ENCODE measurements at places on chromosomes 6 and 20.
A peak's percentile ranks its signal among the peaks of the same experiment; 100 is the strongest.

DNA sequence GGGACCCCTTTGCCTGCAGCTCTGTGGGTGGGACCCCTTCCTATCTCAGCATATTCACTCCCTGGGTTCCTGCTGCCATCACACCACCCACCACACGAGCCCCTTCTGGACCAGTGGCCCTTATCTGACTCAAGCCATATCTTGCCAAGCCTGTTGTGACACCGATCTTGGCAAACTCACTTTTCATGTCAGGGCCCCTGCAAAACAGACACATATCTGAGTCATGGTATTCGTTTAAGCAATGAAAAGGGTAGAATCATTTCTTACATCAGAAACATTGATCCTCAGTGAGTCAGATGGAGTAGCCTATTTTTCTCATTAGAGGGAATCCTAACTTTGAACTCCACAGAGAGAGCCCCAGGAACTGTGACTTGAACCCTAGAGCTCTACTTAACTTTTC lies 10.6 kb downstream of the RAET1E start:
- DNase-seq, result no peak

GRCh38 chr6:42402184-42402583 lies 49.5 kb downstream of the TRERF1 start:
- no peak for DNase-seq

DNA sequence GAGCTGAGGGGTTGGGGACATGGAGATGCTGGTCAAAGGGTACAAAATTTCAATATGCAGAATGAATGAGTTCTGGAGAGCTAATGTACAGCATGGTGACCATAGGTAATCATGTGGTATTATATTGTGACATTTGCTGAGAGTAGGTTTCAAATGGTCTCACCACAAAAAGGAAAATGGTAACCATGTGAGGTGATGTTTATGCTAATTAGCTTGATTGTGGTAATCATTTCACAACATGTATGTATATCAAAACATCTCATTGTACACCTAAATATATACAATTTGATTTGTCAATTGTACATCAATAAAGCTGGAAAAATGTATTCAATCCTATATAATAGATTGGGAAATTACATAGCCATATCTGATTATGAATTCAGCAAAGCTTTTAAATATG lies 29.5 kb upstream of the TMEM14A start:
- no peak for DNase-seq

GRCh38 chr6:33028220-33028849 lies 18.9 kb upstream of the HLA-DOA start:
- DNase-seq, result peak; percentile 70

DNA sequence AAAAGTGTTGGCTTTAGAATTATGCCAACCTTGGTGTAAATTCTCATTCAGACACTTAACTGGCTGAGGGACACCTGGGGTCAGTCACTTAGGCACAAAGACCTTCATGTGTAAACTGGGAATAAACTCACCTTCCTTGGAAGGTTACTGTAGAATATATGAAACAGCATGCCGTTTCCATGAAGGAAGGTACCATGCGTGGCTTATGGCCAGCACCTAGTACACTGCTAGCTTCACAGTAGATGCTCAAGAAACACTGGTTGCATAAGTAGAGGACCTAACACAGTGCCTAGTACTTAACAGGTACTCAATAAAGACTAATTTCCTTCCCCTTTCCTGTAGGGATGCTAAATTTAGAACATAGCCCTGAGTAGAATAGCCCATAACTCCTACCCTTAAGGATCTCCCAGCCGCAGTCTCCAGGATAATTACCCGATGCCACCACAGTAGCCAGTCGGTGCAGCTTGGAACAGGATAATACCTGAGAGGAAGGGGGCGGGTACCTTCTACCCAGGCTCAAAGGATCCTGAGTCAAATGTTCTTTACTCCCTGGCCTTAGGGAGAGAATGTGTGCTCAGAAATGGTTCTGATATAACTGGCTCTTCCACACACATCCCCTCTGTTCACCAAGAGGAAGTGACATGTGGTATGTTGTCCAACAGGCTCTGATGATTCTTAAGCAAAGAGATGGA lies 3.6 kb downstream of the BCL2L1 start:
- peak; percentile 46 for DNase-seq

GRCh38 chr6:168527451-168528210 lies 86.6 kb downstream of the SMOC2 start:
- no peak for DNase-seq

GRCh38 chr20:56845546-56846086 lies 216.5 kb downstream of the TFAP2C start:
- no peak for DNase-seq

- peak; percentile 90 for DNase-seq
Observed at GRCh38 chr20:4896971-4897497, 104.3 kb downstream of the SLC23A2 start.

- no peak for DNase-seq
Observed at GRCh38 chr6:154606457-154606856, 96.0 kb upstream of the CNKSR3 start.

GRCh38 chr6:116221067-116221466 lies 32.8 kb downstream of the TSPYL4 start:
- DNase-seq, result no peak

DNA sequence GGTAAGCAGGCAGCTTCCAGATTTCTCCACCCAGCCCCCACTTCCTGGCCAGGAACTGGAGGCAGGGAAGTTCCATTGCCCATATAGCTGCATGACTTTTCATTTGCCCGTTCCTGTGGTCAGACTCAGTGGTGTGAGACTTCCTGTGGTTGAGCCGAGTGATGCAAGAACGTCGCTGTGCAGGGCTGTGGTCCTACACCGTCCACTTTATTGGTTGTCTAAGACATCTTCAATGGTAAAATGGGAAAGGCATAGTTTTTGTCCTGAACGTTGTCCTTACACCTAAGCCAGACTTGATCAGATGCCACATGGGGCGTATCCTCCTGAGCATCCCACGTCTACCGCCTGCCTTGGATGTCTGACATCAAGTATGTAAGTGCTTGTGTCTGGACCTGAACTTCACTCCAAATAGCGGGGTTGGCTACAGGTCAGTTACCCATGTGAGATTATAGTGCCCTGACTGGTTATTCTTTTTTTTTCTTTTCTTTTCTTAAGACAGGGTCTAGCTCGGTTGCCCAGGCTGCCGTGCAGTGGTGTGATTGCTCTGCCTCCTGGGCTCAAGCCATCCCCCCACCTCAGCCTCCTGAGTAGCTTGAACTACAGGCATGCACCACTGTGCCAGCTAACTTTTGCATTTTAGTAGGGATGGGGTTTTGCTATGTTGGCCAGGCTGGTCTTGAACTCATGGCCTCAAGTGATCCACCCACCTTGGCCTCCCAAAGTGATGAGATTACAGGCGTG lies 25.9 kb upstream of the GTSF1L start:
- DNase-seq, result no peak

GRCh38 chr6:111758608-111759329 lies 114.5 kb downstream of the FYN start:
- DNase-seq, result no peak

DNA sequence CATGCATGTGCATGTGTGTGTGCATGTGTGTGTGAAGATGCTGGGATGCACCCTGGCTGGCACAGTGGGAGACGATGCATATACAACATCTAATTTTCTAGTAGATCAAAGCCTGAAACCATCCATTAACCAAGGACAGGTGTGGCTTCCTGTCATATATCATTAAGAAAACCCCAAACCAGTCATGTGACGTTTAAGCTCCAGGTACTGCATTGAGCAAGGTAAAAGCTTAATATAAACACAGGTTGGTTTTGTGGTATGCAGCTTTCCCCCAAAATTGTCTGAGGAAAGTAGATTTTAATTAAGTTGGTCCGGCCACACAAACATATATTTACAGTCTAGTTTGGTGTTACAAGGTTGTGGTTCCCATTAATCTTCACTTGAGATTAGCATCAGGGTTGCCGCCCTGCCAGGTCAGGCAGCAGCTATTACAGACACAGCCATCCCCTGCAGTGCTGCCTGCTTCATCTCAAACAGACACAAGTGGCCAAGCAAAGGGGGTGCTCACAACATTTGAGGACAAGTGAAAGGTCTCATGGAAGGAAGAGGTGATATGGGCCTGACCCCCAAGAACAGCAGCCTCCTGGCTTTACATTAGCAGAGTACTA lies 48.6 kb upstream of the NAA20 start:
- DNase-seq, result no peak

GRCh38 chr6:43391440-43392031 lies 22.1 kb upstream of the ZNF318 start:
- no peak for DNase-seq

- no peak for DNase-seq
Observed at GRCh38 chr6:148479497-148479896, 136.9 kb downstream of the SASH1 start.

GRCh38 chr6:42440778-42441696 lies 10.7 kb downstream of the TRERF1 start:
- peak; percentile 95 for DNase-seq

- no peak for DNase-seq
Observed at GRCh38 chr6:33259032-33259431, 12.6 kb downstream of the VPS52 start.

DNA sequence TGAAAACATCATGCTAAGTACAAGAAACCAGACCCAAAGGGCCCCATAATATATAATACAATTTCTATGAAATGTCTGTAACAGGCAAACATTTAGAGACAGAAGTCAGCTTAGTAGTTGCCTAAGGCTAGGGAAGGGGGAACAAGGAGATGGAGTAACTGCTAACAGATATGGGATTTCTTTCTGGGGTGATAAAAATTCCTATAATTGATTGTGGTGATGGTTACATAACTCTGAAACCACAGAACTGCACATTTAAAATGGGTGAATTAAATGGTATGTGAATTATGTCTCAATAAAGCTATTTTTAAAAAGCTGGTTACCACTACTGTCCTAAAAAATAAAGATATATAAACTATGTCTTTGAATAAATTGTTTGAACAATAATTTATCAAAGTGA lies 3.2 kb downstream of the CEP162 start:
- DNase-seq, result no peak

DNA sequence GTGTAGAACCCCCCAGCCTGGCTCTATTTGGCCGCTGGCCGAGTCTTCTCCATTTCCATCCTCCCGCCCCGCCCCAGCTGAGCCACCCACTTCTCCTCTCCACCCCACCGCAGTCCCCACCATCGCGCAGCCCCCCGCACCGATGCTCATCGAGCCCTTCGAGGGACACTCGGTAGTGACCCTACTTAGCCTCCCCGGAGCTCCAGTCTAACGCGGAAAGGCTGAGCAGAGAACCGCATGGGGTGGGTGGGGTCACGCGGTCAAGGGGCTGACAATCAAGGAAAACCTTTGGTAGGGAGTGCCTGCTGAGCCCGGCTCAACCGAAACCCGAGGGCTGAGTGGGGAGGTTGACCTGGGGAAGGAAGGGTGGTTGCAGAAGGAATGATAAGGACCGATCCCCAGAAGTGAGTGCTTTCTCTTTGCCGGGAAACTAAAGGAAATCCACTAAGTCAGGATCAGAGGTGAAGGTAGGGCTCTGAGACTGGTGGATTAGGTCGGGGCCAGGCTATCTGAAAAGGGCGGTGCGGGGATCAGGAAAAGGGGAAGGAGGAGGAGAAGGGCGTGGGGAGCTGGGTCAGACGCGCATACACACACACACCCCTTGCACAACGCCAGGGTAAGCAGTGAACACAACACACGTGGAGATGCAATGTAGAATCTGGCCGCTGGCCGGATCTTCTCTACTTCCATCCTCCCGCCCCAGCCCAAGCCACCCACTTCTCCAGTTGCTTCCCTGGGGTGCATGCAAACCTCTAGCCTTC lies 49.8 kb downstream of the CPXM1 start:
- DNase-seq, result peak; percentile 89

All from Karpas-422 (cell line).